ENCODE measurements at places on chromosomes 3 and 15.

GRCh38 chr15:51051776-51052175, 42.9 kb downstream of the TNFAIP8L3 start:
- peak; percentile 53 for DNase-seq

DNA sequence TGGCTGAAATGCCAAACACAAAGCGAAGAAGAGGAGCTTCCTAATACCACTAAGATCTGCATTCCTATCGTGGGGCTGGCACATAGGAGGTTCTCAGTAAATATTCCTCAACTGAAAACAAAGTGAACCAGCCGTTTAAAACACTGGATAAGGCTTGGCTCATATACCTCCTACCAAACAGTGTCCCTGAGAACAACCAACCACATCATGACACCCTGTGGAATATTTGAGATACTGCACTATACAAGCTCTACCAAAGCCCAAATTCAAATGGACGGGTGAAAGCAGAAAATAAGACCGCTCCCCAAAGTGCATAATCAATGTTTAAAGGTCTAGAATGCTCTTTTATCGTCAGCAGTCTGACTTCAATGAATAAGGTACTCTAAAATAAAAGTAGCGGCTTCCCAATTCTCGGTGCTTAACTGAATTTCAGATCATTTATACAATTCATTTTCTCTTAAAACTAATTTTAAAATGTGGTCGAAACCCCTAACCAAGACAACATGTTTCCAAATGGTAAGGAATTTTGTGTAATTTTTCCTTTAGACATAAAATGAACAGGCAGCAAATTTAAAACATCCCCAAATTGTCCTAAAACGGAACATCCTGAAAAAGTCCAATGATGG, 425.8 kb downstream of the ERC2 start:
- DNase-seq, result peak; percentile 69

DNA sequence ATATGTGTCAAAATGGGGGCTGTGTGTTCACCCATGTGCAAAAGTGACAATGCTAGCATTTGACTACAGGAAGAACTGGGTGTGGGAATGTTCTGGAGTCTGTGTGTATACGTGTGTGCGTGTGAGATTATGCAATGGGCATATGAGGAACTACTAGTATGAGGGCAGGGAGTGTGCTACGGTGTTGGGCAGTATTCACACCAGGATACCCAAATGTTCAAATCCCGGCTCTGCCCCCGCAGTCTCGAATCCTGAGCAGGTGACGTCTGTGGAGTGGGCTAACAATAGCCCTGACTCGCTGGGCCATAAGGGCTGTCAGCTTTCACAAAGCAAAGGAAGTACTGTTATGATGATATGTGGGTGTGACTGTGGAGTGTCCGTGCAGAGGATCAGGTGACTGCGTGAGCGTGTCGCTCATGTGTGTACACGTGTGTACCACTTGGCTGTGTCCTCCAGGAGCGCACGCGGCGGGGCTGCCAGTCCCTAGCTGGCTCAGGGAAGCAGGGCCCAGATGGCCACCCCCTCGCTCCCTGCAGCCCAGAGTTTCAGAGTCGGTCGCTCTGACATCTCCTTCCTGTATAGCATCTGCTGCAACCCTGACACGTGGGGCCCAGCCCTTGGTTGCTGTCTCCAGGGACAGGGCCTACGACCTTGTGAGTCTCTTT, 27.2 kb downstream of the IQSEC1 start:
- no peak for DNase-seq

- no peak for DNase-seq
Observed at GRCh38 chr3:120762615-120763014, 20.1 kb downstream of the GTF2E1 start.

DNA sequence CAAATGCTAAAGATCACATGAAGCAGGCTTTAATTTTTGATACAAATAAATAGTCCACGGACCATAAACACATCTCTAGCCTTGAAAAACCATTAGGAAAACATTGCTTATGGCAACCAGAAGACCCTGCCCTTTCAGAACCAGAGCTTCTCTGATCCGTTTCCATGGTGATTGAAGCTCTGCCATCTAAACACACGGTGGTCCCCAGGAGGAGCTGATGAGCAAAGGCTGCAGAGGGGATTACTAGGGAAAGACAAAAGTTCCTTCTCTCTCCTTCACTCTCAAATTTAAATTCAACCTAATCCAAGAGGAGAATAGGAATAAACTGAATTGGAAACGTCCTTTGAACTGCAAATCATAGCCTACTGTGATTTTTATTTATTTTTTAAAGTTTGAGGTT, 122.0 kb upstream of the ATP10A start:
- DNase-seq, result no peak

- no peak for DNase-seq
Observed at GRCh38 chr3:149506540-149506939, 32.0 kb downstream of the TM4SF4 start.

DNA sequence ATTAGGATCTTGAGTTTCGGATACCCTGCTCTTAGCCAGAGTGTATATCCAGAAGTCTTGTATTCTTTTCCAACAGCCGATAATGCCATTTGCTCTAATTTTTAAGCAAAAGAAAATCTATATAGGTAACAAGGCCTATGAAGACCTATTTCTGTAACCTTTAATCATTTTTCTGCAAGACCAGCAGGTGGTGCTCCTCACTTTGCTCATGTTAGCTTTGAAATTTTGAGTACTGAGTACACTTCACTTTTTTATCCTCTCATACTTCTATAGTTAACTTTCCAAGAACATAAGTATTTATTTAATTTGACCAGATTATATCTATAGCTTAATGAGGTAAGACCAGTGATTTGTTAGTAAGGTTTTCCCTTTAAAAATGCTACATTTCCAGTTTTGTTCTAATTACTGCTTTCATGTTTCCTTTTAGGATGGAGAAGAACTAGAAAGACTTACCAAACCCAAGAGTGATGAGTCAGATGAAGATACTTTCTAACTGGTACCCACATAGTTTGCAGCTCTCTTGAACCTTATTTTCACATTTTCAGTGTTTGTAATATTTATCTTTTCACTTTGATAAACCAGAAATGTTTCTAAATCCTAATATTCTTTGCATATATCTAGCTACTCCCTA, 20.5 kb downstream of the SLC35A5 start:
- DNase-seq, result peak; percentile 44
